D341Med (cell line): ENCODE measurements at places on chromosomes 1 and 21.

- DNase-seq = no peak
Measured at GRCh38 chr1:40081871-40082270, 15.2 kb downstream of the PPT1 start.

DNA sequence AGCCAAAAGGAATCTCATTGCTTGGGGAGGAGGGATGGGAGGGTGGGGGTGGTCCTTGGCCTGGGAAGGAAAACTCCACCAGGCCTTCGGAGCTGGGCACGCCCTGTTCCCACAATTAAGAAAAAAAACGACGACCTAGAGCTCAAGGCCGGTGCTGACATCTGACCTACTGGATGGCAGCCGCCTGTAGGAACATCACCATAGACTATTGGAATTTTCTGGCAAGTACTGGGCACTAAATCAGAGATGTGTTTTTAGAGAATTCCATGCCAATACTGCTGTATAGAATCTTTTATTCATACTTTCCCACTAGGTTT is 729 bp downstream of the NADK start:
- no peak for DNase-seq

GRCh38 chr1:164787834-164788231 is 228.8 kb downstream of the PBX1 start:
- no peak for DNase-seq

DNA sequence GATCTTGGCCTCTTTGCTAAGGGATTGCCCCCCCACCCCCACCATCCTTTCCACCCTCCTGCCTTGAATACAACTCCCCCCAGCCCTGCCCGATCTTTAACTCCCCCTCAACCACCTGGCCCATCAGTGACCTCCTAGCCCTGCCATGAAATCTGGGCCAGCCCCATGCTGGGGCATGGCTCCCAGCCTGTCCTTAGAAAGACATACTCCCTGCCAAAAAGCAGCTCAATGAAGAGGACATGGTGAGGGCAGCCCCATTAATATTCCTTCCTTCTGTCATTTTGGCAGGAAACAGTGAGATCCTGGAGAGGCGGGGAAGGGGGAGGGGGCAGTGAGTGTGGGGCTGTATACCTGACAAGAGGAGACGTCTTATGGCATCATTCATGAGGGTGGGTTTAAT is 66.8 kb upstream of the DISP3 start:
- no peak for DNase-seq

GRCh38 chr1:161985301-161985822 is 38.3 kb downstream of the OLFML2B start:
- DNase-seq = no peak

DNA sequence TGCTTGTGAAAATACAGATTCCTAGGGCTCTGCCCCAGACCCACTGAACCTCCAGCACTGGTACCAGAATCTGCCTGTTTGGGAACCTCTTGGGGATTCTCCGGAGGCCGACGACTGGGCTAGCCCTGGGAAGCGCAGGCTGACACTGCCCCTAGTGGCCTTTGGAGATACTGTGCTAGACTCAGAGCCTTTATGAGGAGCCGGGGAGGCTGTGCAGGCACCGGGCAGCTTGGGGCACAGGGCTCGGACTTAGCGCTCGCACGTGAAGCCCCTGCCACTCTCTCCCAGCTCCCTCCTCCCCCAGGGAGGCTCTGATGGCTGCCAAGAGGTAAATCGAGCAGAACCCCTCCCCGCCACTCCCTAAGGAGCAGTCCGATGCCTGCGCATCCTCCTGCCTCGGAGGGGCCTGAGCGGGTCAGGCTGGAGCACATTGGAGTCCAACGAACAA is 144.6 kb upstream of the TNR start:
- DNase-seq = peak; percentile 87

GRCh38 chr1:32066489-32066873 is 6.3 kb upstream of the TMEM39B start:
- no peak for DNase-seq

GRCh38 chr1:53413175-53414001 is 45.8 kb upstream of the DMRTB1 start:
- DNase-seq = no peak

GRCh38 chr21:45180246-45180599 is 105.8 kb downstream of the ADARB1 start:
- DNase-seq = no peak

GRCh38 chr1:10539411-10540043 is 64.8 kb downstream of the PEX14 start:
- no peak for DNase-seq

DNA sequence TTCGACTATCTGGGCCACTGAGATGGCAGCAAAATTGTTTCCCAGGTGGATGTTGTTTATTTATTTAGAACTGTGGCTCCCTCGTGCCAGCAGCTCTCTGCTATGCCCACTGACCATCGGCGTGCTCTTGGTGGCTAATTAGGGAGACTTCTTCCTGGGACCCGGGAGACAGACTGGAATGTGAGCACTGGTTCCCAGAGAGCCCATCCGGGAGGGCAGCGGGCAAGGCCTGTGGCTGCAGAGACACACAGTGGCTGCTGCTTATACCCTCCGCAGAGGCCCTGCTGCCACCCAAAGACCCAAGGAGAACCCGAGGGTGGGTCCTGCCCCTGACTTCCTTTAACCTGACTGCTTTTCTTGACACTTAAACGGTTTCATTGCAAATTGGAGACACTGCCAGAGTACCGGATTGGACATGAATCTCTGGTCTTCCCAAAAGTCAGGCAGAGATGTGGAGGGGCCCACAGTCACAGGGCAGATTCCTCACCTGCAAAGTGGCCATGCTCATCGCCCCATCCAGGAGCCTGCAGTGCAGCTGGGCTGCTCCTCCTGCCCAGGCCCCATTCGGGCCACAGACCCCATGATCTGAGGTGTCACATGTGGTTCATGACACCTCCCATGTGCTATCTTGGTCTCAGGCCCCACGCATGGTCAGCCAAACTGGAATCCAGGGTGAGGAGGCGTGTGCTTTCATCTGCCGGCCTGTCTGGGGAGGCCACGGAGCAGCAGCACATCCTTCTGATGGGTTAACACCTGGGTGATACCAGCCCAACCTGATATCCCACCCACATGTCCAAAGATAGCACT is 5.7 kb upstream of the MATN1 start:
- no peak for DNase-seq

DNA sequence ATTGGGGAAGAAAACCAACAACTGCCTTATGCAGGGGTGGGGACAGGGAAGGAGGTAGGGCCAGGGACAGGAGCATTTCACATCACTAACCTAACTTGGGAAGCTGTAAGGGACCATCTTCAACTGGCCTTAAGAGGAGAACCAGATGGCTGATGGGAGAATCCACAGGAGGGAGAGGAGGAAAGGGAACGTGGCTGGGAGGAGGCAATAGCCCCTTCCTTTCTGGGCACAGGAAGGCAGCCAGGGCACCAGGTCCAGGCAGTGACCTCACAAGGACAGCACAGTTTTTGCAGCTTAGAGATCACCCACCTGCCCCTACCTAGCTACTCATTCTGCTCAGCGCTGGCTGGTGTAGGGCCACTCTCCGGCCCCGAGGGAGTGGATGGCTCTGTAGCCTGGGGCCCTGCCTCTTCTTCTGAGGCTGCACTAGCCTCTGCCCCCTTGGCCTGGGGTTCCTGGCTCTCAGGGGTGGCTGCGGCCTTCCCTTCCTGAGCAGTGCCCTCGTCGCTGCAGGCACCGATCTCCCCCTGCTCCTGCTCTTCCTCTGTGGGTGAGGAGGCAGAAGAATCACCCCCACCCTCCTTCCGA is 1.7 kb downstream of the MARCKSL1 start:
- DNase-seq = no peak

DNA sequence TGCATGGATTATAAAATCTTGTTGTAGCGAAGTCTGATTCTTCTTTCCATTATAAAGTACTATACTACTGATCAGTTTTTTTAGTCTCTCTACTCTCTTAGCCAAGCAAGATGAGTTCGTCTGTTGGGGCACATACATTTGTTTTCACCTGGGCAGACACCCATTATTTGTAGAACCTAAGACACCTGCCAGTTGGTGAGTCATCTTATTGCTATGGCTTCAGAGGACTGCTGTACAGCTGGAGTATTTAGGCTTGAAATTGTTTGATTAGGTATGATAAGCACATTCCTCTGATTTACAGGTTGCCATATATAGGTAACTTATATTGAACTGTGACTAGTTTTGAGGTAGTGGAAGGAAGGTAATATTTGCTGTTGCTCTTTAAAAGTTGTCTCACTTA is 17.2 kb downstream of the RBM15 start:
- DNase-seq = no peak

GRCh38 chr1:167454894-167455785 is 63.2 kb downstream of the CD247 start:
- DNase-seq = peak; percentile 82
